ENCODE measurements at places on chromosomes 11 and 22.

GRCh38 chr22:42493393-42493792 lies 26.2 kb downstream of the RRP7A start:
- DNase-seq = no peak

- no peak for DNase-seq
Measured at GRCh38 chr11:95404370-95404769, 173.4 kb upstream of the SESN3 start.

- no peak for DNase-seq
Measured at GRCh38 chr22:48403521-48404403, 1423.9 kb downstream of the BRD1 start.

- no peak for DNase-seq
Measured at GRCh38 chr11:44883277-44883676, 67.4 kb downstream of the TP53I11 start.

DNA sequence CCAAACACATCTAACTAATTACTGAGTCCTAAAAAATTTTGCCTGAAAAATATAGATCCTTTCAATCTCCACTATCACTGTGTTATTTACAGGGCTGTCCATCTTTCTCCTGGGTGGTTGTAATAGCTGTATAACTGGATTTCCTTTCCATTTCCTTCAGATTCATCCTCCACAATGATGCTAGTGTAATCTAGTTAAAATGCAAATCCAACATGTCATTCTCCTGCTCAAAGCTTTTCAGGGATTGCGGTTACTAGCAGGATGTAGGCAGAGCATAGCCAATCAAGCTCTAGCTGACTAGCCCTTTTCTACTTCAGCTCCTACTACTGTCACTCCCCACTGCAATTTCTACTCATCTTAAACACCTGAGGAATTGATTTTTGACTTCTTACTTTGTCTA lies 283.0 kb downstream of the RAB38 start:
- DNase-seq = no peak

- no peak for DNase-seq
Measured at GRCh38 chr22:38919631-38920190, 37.7 kb upstream of the APOBEC3A start.

DNA sequence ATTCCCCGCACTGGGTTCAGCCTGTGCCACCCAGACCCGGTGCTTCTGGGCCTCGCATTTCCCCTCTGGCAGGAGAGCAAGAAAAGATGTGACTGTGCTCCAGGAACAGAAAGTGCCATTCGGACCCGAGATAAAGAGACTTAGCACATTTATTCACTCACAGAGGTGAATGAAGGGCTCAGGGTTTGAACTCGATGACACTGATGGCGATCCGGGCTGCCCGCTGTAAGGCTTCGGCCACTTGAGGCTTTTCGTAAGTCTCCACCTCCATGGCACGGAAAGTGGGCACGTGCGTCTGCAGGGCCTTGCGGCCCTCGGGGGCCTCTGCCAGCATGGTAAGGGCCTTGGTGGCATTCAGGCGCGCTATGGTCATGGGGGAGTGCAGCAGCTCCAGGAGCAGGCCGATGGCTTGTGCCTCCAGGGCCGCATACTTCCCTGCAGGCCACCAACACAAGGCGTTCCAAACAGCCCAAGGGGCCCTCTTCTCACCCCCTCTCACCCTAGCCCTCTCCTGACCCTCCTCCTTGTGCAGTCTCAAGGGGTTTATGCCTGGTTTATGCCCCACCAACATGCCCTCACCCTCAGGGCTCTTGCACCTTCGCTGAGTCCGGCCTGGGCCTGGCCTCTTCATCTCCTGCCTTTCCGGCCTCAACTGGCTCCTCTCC lies 10.9 kb upstream of the GNAZ start:
- no peak for DNase-seq

Data from T-helper 1 cell (primary cell).